ENCODE measurements at places on chromosomes 3 and 15. TPM values are rescaled to one million over a fixed set of nuclear protein-coding genes. Genes with fewer than 3 reads are reported as not detected.

The SLC28A1 gene
- not detected for polyA plus RNA-seq

GRCh38 chr3:50146316-50146901 lies 8.7 kb upstream of the SEMA3F start:
- DNase-seq: no peak

GRCh38 chr3:127066635-127067034 lies 83.7 kb downstream of the PLXNA1 start:
- no peak for DNase-seq

DNA sequence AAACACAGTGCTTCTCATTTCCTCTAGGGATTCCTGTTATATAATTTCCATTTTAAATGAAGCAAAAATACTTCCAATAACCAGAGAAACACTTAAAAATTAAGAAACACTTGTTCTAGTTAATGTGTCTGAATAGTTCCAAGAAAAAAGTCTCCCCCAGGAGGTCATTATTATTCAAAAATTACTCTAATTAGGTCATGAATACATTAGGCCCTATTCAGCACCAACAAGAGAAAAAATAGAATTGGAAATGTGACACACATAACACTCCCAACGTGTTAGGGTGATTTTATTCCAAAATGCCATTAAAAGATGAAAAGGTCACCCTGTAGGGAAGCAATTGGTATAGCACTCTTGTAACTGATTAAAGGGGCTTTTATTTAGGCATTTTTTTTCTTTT lies 382.1 kb downstream of the TUSC7 start:
- DNase-seq: no peak

GRCh38 chr3:147906285-147906684 lies 497.1 kb downstream of the ZIC1 start:
- DNase-seq: no peak
